Activated T-helper 2 cell treated with anti-CD3 and anti-CD28 coated beads, Interferon-gamma antibody, Interleukin-2, Interleukin-4, amounts not matched to agents 10 μg/mL and 5 μg/mL and 100 μg/mL, durations not matched to agents 14 hours and 24 hours and 36 hours (primary cell): ENCODE measurements at places on chromosomes 3 and 15. TPM values are rescaled to one million over a fixed set of nuclear protein-coding genes. Genes with fewer than 3 reads are reported as not detected.

- H3K4me3 ChIP-seq = no peak overlapping the region
- H3K36me3 ChIP-seq = no peaks in the 10 kb centered on the region
- no peak for DNase-seq
- peaks cover 12% of the 10 kb centered on the region for H3K4me1 ChIP-seq
- no peak overlapping the region for H3K27ac ChIP-seq
Observed at GRCh38 chr3:172170841-172171240, 131.5 kb downstream of the FNDC3B start.

FAM81A gene
- total RNA-seq = 0.69 and 1.1 TPM in 2 replicates

DNA sequence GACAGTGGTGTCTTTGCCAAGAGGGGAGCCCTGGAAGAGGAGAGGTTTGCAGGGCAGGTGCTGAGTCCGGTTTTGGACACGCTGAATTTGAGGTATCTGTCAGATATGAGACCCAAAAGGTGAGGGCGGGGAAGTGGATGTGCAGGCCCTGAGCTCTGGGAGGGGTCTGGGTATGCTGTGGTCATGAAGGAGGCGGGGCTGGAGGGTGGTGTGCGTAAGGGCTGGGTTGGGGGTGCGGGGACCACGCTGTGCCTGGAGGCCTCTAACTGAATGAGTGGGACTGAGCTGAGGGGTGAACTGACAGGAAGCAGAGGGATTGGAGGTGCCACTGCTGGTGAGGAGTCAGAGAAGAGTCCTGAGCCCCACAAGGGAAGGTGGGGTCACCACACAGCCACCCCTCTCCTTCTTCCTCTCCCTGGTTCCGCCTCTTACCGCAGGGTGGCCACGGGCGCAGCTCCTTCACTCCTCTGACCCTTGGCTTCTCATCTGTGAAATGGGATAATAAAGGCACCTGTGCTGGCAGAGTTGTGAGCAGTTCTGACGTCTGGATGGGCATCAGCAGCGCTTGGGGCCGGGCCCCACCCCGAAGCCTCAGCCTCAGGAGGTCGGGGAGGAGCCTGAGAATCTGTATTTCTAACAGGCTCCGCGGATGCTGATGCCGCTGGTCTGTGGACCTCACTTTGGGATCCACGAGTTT is 28.8 kb downstream of the PSTPIP1 start:
- peak overlapping the region; percentile 100 for H3K27ac ChIP-seq
- H3K4me1 ChIP-seq = peaks cover 54% of the 10 kb centered on the region
- H3K36me3 ChIP-seq = peaks cover 80% of the 10 kb centered on the region
- no peak for DNase-seq
- no peaks in the 10 kb centered on the region for H3K27me3 ChIP-seq
- H3K4me3 ChIP-seq = no peak overlapping the region

DNAH1 gene
- total RNA-seq = 9.8 and 11.1 TPM in 2 replicates

EXD1 gene
- not detected in 2 replicates for total RNA-seq

P3H2 gene
- not detected in 2 replicates for total RNA-seq

IGSF11 gene
- 0.21 TPM in 1 of 2 replicates, not detected in the other for total RNA-seq

DNA sequence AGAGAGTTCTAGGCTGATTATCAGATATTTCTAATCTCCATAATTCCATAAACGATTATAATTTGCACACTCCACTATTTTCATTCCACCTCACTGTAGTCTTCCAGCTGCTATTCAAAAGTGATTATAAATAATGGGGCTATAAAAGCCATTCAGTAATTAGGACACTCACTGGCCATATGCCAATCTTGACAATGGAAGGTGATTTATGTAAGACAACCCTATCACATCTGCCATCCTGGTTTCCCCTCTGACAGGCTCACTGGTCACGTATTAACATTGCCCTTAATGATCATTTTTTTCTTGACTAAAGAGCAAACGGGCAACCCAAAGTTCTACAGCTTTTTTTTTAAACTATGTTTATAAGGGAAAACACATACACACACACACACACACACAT is 402.4 kb downstream of the MAGI1 start:
- H3K36me3 ChIP-seq = no peaks in the 10 kb centered on the region
- no peaks in the 10 kb centered on the region for H3K27me3 ChIP-seq
- no peak for DNase-seq
- H3K4me3 ChIP-seq = no peak overlapping the region
- H3K4me1 ChIP-seq = no peaks in the 10 kb centered on the region

DNA sequence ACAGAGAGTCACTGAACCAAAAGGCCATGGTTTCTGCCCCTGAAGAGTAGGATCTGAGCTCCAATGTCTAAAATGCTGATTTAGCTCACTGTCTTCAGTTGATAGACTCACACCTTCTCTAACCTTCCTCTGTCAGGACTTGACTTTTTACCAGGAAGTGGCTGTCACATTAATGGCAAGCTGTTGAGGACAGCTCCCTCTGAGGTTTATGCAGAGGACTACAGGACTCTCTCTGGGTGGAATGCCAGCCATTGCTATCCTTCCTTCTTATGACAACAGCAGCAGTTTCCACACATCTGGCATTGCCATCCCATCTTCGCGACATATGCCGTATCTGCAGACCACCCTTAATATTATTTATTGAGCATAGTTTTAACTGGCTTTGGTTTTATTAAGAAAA is 103.8 kb upstream of the PRICKLE2 start:
- no peak overlapping the region for H3K27ac ChIP-seq
- no peaks in the 10 kb centered on the region for H3K4me1 ChIP-seq
- H3K27me3 ChIP-seq = peaks cover 2% of the 10 kb centered on the region
- no peaks in the 10 kb centered on the region for H3K36me3 ChIP-seq

UQCC5 gene
- 12.5 and 16.4 TPM in 2 replicates for total RNA-seq

ABI3BP gene
- total RNA-seq = 0.37 TPM in 1 of 2 replicates, not detected in the other

DNA sequence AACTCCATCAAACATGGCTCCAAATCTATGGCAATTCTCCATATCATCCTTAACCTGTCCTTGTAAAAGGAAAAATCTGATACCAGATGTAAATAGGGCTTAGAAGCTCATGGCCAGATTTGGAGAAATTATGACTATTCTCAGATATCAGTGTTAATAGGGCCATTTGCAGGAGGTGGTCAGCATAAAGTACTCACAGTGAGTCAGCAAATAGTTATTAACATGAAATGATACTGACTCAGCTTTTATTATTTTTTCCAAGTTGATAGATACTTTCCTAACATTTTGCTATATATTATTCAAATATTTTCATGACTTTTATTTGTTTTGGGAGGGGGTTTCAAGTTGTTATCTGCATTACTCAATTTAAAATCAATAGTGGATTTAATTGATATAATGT is 255.8 kb downstream of the MFSD1 start:
- H3K27me3 ChIP-seq = no peaks in the 10 kb centered on the region
- DNase-seq = no peak
- H3K27ac ChIP-seq = no peak overlapping the region
- H3K4me1 ChIP-seq = no peaks in the 10 kb centered on the region
- H3K36me3 ChIP-seq = no peaks in the 10 kb centered on the region
- H3K4me3 ChIP-seq = no peak overlapping the region

ZIC4 gene
- total RNA-seq = not detected in 2 replicates

DNA sequence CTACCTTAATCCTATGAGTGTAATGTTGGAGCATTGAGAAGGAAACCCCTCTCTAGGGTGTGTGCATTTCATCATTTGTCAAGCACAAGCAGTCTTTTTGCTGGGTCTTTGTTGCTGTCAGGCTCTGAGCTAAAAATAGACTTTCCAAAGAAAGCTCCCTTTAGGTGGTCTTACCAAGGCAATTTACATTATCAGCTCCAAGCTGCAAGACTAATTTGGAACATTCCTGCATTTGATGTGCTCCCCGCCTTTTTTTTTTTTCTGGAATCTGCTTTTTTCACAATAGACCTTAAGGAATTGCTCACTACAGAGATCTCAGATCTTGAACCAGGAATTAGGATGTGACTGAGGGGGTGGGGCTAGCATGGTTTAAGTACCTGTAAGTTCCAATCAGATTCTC is 60.6 kb upstream of the STAC start:
- no peak for DNase-seq
- H3K36me3 ChIP-seq = no peaks in the 10 kb centered on the region
- no peak overlapping the region for H3K4me3 ChIP-seq
- H3K4me1 ChIP-seq = no peaks in the 10 kb centered on the region

- no peak for DNase-seq
- no peak overlapping the region for H3K4me3 ChIP-seq
- H3K4me1 ChIP-seq = peaks cover 1% of the 10 kb centered on the region
- H3K27ac ChIP-seq = no peak overlapping the region
Observed at GRCh38 chr3:51522273-51522962, 16.1 kb upstream of the RAD54L2 start.

TMC3 gene
- total RNA-seq = not detected in 2 replicates
